SK-MEL-5 (cell line): ENCODE measurements at places on chromosomes 11 and 22. TPM values are rescaled to one million over a fixed set of nuclear protein-coding genes. Genes with fewer than 3 reads are reported as not detected.

- no peak for DNase-seq
Measured at GRCh38 chr22:33748714-33749113, 171.6 kb downstream of the LARGE1 start.

DNA sequence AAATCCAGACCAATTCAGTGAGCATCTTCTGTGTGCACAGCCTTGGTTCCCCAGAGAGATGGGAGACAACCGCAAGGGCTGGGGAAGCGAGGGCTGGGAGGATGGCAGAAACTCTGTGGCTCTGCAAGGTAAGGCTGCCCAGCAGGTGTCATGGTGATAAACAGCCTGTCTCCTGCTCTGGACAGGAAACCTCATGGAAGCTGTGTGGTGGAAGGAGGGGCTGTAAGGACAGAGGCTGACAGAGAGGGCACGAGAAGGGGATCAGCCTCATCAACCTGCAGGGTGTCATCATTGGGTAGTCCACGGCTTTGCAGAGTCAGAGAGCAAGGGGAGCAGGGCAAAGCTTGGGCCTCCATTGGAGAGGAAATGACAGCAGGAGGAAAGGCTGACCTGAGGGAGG is 138.4 kb upstream of the CADM1 start:
- no peak for DNase-seq

GRCh38 chr22:45230026-45230721 is 10.5 kb downstream of the KIAA0930 start:
- peak; percentile 69 for DNase-seq

- no peak for DNase-seq
Measured at GRCh38 chr22:40118979-40119378, 58.7 kb upstream of the TNRC6B start.

DNA sequence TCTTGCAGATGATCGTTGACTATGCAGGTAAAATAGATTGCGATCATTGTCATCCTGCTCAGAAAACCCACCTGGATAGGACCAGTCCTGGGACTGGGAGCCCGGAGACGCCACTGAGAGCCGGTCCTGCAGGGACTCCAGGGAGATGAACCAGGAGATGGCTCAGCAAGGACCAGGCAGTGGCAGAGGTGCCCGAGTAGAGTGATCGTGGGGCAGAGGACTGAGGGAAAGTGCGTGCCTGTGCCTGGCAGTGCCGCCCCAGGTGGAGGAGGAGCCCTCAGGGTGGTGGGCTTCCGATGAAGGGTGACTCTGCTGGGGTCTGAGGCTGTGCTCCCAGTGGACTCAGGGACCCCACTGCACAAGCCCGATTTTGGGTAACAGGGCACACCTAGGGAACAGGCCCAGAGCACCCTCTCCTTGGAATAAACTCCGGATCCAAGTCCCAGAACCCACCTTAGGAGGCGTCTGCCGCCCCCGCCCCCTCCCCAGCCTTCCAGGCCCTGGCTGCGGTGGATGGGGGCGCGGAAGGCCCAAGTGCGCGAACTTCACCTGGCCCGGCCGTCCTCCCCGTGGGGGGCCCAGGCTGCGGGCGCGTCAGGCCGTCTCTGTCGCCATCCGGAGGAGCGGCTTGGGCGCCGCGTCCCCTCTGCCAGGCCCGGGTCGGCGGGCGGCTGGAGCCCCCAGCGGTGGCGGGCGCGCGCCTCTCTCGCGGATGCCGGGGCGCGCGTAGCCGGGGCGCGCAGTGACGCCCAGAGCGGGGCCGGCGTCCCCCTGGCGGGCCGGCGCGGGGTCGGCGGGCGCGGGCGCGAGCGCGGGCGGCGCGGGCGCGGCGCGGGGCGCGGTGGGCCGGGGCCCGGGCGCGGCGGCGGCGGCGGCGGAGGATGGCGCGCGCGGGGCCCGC is 1338.8 kb downstream of the BRD1 start:
- no peak for DNase-seq

DNA sequence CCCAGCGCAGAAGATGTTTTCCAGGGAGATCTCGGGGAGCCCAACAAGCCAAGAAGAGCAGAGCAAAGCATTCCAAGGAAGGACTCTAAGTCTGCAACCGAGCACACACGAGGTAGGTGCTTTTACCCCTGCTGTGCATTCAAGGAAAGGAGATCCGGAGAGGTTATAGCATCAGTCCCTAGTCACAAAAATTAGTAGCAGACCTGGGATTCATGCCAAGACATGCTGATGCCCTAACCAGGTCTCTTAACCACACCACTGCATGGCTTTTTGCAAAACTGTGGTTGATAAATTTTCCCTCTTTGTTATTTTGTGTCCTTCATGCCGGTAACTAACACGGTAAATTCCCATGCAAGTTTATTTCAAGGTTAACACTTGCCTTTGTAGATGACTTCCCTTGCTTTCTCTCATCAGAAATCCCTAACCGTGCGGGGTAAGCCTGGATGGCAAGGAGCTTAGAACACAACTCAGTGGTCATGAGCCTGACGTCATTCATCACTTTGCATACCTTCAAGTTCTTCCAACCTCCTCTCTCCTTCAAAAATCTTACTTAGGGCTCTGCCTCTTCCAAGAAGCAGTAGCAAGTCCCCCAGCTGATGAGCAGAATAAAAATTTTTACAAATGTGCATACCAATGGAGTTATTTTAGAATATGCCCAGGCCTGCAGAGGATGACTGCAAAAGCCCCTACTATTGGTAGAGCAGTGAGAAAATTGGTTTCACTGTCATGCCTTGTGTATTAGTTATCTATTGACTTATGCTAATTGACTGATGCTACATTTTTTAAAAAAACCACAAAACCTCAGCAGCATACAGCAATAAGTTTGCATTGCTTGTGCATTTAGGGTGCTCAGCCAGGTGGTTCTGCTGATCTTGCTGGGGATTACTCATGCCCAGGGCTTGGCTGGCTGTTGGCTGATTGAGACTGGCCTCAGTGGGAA is 465.1 kb downstream of the MN1 start:
- DNase-seq = no peak

GRCh38 chr11:69892237-69892985 is 73.2 kb upstream of the FGF3 start:
- DNase-seq = peak; percentile 80

GRCh38 chr11:66243782-66244535 is 24.5 kb upstream of the RAB1B start:
- DNase-seq = no peak

DNA sequence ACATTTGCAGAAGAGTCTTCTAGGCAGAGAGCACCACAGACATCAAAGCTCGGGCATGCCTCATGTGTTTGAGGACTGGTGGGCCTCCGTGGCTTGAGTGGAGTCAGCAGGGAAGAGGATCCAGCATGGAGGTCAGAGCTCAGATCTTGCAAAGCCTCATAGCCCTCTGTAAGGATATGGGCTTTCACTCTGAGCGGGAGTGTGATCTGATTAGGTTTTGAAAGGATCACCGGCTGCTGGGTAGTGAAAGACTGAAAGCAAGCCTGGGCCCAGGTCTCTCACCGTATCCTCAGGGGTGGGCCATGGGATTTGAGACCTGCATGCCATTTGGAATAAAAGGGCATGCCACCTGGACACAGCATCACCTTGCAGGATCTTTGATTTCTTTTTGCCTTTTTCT is 112.7 kb downstream of the TEAD1 start:
- DNase-seq = no peak

DNA sequence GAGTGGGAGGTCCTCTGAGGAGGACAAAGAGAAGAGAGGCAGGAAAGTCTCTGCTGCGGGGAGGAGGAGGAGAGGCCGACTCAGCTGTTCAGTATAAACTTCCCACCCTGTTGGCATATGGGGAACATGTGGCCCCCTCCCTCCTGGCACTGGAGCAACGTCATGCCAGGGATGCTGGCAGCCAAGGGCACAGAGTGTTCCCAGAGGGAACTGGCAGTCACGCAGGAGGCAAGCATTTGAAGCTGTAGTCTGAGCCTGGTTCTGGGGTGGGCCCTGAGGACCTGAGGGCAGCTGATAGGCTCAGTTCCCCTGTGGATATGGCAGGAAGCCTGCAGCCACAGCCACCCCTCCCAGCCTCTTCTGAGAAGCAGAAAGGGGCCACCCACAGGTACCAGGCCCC is 67.1 kb upstream of the TSPAN18 start:
- DNase-seq = no peak

DNA sequence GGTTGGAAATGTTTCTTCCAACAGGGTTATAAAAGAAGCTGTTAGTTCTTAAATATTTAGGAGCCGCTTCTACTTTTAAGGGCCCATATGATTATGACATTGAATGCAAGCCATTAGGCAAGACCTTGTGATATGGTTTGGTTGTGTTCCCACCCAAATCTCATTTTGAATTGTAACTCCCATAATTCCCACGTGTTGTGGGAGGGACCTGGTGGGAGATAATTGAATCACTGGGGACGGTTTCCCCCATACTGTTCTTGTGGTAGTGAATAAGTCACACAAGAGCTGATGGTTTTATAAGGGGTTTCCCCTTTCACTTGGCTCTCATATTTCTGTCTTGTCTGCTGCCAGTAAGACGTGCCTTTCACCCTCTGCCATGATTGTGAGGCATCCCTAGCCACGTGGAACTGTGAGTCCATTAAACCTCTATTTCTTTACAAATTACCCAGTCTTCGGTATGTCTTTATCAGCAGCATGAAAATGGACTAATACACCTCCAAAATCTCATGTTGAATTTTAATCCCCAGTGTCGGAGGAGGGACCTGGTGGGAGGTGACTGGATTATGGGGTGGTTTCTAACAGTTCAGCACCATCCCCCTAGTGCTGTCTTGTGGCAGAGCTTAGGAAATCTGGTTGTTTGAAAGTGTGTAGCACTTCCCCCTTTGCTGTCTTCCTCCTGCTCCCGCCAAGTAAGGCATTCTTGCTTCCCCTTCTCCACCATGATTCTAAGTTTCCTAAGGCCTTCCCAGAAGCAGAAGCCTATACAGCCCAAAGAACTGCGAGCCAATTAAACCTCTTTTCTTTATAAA is 4.3 kb downstream of the CD59 start:
- no peak for DNase-seq

DNA sequence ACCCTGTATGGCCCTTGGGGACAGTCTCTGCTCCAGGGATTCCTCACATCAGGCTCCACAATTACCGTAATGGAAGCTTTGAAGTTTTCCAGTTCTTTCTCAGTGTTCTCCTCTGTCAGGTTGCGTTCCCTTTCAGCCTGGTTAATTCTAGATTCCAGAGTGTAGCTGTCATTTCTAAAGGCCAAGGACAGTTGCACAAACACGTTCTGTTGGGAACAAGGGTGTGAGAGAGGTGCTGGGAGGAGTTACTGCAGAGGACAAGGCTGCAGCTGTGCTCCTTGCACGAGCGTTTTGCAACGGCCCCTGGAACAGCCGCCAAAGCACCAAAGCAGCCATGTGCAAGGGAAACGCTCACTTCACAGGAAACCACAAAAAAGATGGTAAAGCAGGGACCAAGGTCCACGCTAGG is 35.9 kb upstream of the LYVE1 start:
- no peak for DNase-seq

DNA sequence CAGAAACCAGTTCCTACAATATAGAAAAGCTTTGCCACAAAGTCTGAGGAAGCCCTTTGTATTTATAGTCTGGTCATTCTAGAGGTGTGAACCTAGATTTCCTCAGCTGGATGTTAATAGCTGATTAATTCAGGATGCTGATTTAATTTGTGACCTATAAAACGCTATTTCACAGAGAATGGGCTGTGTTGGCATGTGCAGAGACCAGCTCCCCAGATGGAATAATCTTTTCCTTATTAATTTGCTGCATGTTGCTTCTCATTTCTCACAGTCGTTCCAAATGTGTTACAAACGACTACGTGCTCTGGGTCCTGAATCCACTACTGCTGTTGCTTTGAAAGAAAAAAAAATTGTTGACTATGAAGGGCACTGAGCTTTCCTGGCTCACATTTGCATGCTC is 49.3 kb downstream of the BDNF start:
- DNase-seq = no peak

- DNase-seq = no peak
Measured at GRCh38 chr11:76588455-76589325, 81.9 kb downstream of the LRRC32 start.

- DNase-seq = no peak
Measured at GRCh38 chr11:289398-289711, 429 bp downstream of the PGGHG start.

DNA sequence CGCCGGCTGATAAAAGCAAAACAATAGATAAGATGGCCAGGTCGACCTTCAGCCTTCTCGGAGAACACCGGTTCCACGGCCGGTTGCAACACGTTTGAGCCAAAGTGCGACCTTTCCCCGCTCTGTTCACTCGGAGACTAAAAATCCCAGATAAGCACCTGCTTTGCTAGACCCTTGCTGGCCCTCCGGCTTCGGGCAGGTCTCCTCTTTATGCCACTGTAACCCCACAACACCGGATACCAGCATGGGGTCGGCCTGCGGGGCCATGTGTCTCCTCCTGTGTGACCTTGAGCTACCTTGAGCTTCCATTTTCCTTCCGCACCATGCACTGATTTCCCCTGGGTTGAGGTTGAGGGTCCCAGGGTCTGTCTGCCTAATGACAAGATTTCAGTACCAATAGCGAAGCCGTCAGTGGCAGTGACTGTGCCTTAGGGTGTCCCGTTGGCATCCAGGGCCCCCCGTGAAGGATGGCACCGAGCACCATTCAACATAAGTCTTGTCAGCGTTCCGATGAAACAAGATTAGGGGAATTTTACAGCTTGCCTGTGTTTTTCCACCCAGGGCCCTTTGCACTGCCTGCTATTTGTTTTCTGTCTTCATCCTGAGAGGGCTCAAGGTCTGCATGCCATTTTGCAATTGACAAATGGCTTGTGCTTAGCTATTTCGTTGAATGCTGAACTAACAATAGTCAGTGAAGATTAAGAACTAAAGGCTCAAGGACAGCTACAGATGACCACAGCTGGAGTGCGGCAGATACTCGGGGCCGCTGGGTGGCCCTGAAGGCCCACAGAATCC is 118.6 kb downstream of the KCNQ1 start:
- DNase-seq = no peak

- DNase-seq = peak; percentile 61
Measured at GRCh38 chr11:47233989-47234668, 14.5 kb downstream of the ACP2 start.

DNA sequence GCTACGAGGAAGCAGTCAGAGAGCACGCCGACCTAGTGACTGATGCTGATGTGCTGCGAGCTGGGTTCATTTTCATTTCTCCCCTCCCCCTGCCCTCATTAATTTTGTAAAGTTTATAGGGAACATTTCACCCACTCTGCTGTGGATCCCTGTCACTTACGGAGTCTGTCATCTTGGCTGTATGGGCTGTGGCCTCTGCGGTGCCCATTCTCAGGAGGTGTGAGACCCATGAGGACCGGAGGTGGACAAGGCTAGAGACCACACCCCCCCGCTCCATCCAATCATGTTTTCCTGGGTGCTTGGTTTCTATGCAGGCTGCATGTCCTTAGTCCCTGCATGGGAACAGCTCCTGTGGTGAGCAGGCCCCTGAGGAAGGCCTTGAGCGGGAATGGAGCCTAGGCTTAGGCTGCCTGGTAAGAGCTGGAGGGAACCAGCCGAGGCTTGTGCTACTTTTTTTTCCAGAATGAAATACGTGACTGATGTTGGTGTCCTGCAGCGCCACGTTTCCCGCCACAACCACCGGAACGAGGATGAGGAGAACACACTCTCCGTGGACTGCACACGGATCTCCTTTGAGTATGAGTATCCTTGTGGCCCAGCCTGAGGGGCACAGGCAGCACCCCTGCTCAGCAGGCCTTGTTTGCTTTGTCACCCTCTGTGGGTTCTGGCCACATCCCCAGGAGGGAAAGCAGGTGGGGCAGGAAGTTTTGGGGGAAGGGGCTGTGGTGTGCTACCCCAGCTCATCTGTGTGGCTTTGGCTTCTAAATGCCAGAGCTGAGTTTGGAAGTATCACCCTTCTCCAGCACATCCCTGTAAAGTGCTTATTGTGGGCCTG is 19.1 kb downstream of the CLDN5 start:
- DNase-seq = peak; percentile 15

CADM1 gene
- 56.3 and 62.4 TPM in 2 replicates for total RNA-seq

KDM4D gene
- 0.88 and 1.7 TPM in 2 replicates for total RNA-seq

MMP1 gene
- total RNA-seq = 4.6 and 5.5 TPM in 2 replicates

TSSK2 gene
- not detected in 2 replicates for total RNA-seq

MPZL3 gene
- not detected in 2 replicates for total RNA-seq

MPZL2 gene
- 0.53 TPM in 1 of 2 replicates, not detected in the other for total RNA-seq

KCNK7 gene
- total RNA-seq = not detected in 2 replicates

TUB gene
- 10.0 and 10.4 TPM in 2 replicates for total RNA-seq
